ENCODE measurements at places on chromosomes 7 and 10.

DNA sequence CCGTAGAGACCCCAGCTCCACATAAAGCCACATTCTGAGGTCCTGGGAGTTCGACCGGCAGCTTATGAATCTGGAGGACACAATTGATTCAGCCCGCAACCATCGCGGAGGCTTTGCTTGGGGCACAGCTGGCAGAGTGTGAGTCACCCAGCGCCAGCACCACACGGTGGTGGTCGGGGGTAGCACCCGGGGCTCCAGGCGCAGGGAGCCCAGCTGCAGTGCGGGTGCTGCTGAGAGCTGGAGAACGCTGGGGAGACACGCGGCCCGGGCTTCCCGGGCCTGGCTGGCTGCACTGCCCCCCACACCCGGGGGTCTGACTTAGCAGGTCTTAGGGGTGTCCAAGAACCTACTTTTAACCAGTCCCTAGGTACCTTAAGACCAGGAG is 87.9 kb downstream of the PAXIP1 start:
- DNase-seq = no peak

- DNase-seq = no peak
These were observed 30.2 kb downstream of the PTPRN2 start for GRCh38 chr7:158557441-158557755.

GRCh38 chr7:94400643-94401427 is 6.1 kb downstream of the COL1A2 start:
- DNase-seq = no peak

GRCh38 chr7:104124893-104125477 is 82.8 kb downstream of the ORC5 start:
- no peak for DNase-seq

GRCh38 chr10:124305131-124305530 is 113.6 kb downstream of the OAT start:
- no peak for DNase-seq

- DNase-seq = no peak
These were observed 77.0 kb downstream of the PFKFB3 start for GRCh38 chr10:6279540-6280267.

Measured in activated CD4-positive, alpha-beta T cell treated with anti-CD3 and anti-CD28 coated beads, Interleukin-2, amount 50 U/mL, for 1 hour (primary cell).